ENCODE measurements at places on chromosomes 5 and 9.

DNA sequence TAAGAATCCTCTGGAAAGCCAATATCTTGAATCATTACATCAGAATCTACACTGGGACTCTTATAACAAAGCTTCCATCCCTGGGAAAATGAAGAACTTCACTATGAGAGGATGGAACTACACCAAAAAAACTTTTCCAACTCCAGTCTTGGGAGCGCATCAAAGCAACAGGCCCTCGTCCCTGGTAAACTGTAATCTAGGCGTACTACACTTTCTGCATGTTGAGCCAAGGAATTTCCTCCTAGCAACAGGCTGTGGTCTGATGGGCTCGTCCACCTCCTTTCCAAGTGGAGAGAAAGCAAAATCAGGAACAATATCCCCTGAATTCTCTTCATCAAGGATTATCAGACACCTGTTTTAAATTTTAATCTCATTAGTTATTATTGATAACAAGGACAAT, 94.1 kb downstream of the NFIB start:
- no peak for DNase-seq

DNA sequence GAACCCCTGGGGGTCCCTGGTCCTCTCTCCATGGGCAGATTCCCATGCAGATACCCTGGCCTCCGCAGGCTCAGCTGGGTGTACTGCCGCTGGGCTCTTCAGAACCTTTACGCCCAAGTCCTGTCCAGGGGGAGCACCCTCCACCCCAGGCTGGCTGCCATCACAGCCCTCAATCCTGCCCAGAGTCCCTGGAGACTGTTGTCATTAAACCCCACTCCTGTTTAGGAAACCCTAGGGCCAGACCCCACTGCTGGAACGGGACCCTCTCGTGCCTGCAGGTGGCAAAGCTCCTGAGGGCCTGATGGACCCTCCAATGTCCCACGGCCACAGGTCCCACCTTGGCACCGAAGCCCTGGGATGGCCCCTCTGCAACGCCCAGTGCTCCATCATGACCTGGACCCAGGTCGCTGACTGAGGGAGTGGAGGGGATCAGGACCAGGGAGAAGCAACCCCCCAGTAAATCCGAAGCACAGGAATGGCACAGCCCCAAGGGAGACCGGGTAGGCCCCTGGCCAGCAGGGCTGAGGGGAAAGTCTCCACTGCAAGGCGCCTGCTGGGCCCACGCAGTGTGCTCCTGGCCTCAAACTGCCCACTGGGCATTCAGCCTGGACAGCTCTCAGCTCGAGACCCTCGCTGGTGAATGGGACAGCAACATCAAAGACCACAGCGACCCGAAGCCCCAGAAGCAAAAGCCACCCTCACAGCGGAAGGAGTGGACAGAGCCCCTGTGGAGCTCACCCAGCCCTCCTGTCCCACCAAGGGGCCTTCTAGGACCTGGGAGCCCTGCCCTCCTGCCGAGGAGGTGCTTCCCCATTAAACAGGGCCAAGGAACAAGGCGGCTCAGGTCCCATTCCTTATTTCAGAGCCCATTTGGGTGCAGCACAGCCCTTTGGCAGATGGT, 8.3 kb downstream of the ZDHHC11B start:
- DNase-seq: no peak

DNA sequence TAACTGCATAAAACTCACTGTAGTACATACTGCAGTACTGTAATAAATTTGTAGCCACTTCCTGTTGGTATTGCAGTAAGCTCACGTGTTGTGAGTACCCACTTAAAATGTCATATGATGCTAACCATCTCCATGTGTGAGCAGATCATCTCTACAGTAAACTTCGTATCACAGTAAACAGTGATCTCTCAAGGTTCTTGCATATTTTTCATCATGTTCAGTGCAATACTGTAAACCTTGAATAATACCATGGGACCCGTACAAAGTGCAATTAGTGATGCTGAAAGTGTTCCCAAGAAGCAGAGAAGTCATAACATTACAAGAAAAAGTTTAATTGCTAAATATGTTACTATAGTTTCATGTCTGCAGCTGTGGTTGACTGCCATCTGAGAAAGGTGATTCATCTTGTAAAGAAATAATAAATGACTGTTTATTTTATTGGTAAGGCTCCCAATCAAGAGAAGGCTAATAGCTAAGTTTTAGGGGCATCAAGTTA, 253.8 kb upstream of the POU5F2 start:
- peak; percentile 42 for DNase-seq

DNA sequence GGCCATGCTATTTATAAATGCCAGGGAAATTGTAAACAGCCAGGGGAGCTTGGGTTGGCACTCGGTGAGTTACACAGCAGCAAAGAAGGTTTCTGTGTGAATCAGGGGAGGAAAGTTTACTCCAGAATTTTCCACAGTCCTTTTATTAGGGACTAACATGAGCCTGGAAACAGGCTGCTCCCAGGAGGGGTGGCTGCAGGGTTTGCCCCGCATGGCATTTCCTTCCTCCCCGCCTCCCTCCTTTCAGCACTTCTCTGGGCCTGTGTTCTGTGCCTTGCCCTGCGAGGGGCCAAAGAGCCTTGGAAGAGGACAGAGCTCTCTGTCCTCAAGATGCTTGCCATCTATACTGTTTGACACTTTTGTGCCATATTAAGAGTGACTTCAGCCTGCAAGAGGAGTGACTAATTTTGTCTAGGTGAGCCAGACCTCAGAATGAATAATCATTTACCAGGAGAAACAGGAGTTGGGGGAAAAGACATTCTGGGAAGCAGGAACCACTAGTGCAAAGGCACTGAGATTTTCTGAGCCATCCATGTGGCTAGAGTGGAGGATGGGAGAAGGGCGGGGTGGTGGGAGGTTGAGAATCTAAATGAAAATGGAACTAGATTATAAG, 1.8 kb downstream of the GSN start:
- DNase-seq: no peak

DNA sequence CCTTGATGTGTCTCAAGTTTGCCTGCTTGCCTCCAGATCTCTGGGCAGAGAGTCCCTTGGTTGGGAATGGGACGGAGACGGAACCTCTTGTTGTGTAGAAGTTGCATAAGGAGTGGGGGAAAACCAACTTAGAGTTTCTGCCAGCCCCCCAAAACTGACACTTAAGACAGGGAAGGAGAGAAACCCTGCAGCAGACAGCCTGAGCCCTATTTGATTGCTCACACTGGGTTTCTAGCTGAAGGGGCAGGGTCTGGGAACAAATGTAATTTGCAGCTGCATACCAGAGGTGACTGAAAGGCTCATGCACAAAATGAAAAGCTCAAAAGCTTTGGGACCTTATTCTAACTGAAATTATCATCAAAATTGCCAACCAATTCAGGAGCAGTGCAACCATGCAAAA, 254.5 kb downstream of the RASEF start:
- no peak for DNase-seq

- DNase-seq: no peak
Observed at GRCh38 chr5:3843706-3844105, 248.1 kb downstream of the IRX1 start.

DNA sequence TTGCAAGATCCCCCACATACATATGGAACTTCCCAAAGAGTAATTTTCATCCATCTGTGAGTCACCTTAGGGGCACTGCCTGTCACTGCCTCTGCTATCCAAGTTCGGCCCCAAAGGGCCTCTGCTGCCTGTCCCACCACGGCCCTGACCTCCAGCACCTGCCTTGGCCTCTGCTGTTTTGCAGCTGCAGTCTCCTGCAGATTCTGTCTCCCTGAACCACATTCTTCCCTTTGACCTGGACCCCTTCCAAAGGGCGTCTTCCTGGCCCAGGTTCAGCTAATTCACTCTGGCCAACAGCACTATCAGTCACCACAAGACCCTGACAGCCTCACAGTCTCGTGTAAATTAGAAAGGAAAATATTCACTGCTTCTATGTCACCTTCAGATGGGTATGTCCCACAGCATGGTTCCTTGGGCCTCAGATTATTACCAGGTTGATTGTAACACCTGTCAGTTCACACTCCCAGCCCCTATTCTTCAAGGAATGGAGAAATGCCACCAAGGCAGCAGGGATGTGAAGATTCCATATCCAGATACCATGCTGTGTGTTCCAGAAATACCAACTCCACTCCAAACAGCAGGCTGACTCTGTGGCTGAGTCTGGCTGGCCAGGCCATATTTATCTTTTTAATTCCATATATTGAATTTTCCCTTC, 479.3 kb downstream of the ARHGEF28 start:
- DNase-seq: no peak

- peak; percentile 74 for DNase-seq
Observed at GRCh38 chr5:135491552-135492318, 39.6 kb upstream of the TIFAB start.

DNA sequence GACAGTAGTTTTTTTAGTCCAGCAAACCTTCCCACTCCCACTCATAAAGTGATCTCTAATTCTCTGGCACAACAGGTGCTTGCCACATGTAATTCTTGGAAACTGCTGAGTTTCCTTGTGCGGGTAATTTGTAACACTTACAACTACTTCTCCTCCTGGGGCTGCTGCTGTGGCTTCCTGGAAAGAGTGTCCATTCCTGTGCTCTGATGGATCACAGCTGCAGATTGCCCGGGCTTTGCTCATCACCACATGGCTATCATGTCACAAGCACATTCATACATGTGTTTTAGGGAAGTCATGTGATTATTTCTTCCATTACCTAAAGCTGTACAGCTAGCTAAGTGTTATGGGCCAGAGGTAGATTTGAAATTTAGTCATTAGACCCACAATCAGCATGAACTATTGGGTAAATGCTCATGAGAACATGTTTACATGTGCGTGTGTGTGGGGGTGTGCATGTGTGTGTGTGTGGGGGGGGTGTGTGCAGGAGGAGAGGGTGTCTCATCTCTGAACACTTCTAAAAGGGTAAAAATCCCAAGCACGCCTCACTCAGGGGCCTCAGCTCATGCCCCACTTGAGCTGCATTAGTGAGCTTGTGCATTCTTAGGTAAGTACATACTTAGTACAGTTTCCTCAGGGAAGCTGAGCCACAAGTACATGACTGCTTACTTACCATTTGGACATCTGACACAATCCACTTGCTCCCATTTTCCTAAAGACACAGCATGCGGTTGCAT, 118.1 kb upstream of the CCDC112 start:
- no peak for DNase-seq

DNA sequence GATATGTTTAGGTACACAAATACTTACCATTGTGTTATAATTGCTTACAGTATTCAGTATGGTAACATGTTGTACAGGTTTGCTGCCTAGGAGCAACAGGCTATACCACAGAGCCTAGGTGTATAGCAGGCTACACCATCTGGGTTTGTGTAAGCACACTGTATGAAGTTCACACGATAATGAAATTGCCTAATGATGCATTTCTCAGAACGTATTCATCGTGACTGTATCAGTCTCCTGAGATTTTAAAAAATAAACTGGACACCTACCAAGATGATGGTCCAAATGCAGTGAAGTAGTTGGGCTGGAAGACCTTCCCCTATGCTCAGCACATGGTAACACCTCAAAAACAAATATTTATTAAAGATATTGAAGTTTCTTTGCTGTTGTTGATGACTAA, 103.3 kb upstream of the NFIB start:
- no peak for DNase-seq

- no peak for DNase-seq
Observed at GRCh38 chr5:143796125-143796524, 15.8 kb upstream of the HMHB1 start.

GRCh38 chr9:70933321-70933720, 188.1 kb downstream of the TRPM3 start:
- no peak for DNase-seq

DNA sequence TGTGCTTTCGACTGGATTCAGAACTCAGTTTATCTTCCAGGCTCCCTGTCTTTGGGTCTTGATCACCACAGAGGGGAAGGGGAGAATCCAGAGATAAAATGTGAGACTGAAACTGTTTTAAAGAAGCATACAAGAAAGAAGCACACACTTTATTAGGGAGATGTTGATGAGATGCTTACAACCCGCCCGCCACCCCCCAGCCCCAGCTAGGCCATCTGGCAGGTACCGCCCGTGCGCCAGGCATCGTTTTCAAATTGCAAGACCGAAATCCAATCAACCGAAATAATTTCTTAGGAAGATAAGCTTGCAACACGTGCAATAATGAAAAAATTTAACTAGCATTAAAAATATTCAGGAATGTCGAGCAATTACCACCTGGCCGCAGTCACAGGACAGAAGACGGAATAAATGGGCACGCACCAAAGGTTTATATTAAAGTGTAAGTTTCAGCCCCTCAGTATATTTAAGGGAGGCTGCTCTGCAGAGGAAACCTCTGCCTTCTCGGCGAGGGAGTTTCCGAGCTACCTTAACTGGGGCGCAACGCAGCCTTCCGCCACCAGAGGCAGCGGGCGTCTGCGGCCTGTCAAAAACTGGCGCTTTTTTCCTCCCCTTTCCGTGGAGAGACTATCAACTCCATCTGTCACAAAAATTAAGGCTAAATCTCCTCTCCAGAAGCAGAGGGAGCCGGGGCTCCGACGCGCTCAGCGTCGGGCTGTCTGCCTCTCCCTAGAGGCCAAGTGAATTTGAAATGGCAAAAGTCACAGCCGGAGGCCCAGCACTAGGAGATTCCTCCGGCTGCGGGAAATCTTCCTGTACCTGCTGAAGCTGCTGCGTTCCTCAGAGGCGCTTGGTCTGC, 996 bp upstream of the GAS1 start:
- peak; percentile 44 for DNase-seq

GRCh38 chr5:60092671-60093422, 199.3 kb upstream of the PDE4D start:
- no peak for DNase-seq

GRCh38 chr5:36875051-36875789, 1.3 kb upstream of the NIPBL start:
- peak; percentile 77 for DNase-seq

GRCh38 chr5:181246276-181247049, 2.8 kb upstream of the RACK1 start:
- no peak for DNase-seq

DNA sequence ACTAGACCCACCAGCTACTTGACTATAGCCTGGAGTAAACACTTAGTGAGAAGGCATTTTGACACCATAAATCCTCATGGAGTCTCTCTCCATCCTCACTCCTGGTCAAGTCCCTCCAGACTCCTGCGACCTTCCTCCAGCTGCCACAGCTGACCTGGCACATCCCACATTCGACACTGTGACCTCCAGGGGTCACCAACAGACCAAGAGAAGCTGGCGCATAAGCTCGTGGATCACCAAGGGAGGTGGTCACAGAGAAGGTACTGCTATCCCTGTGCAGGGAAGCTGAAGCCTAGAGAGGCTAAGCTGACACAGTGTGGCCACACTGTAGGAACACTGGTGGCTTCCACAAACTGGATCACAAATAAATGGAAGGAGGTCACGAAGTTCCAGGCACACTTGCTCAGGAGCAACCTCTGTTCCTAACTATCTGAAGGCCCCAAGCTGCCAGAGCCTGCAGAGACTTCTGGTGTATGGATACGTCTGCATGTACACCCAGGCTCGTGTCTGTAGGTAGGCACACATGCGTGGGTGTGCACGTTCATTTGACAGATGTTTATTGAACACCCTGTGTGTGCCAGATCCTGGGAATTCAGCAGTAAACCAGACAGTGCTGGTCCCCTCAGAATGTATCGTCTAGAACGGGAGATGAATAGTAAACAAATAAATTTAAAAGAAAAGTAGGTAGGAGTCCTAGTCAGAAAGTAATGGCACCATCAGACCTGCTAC, 104.4 kb downstream of the C5orf15 start:
- DNase-seq: no peak
